ENCODE measurements at places on chromosomes 3 and 15.
A peak's percentile ranks its signal among the peaks of the same experiment; 100 is the strongest.

DNA sequence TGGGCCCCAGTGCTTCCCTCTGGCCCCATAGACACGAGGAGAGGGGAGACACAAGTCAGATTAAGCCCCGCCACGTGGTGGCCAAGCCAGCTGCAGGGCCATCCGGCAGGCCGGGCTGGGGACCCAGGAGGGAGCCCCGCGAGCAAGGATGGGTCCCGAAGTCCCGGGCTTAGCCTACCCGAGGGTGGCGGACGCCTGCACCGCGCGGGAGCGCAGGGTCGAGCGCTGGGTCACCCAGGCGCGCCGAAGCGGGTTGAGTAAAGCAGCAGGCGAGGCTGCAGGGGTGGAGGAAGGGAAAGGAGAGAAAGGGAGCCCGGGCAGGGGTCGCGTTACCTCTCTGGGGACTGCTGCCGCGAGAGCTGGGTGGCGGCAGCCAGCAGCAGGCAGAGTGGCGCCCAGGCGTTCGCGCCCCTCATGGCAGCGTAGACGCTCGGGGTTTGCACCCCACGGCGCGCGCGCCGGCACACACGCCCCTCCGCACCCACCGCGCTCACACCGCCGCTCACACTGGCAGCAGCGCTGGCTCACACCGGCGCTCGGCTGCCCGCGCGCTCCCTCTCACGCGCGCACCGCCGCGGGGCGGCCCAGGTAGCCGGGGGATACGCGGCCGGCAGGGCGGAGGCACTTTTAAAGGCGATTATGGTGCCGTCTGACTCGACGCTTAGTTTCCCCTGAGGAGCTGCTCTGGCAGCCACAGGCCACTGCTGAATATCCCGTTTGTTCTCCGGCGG, at the start of gene PCOLCE2:
Gene PCOLCE2 (minus strand): TSS at position 603 of the 731 bp plus-strand sequence. CDS start 187 bp downstream, at position 416.
- peak; percentile 63 for DNase-seq

DNA sequence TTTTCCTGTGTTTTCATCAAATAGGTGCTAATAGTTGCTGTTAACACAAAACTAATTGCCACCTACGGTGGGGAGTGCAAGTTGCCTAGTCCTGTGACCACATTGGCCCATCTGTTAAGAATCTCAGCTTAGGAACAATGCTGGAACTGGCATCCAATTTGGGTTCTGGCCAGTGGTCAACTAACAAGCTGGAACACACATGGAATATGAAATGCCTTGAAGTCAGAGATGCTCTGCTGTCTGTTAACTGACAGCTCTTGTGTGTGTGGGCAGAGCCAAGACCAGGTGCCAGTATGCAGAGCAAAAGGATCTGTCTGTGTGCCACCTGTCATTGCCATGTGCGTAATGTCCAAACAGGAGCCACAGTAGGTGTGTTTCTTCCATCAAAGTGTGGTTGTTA, 460.8 kb downstream of the ROBO2 start:
- no peak for DNase-seq

DNA sequence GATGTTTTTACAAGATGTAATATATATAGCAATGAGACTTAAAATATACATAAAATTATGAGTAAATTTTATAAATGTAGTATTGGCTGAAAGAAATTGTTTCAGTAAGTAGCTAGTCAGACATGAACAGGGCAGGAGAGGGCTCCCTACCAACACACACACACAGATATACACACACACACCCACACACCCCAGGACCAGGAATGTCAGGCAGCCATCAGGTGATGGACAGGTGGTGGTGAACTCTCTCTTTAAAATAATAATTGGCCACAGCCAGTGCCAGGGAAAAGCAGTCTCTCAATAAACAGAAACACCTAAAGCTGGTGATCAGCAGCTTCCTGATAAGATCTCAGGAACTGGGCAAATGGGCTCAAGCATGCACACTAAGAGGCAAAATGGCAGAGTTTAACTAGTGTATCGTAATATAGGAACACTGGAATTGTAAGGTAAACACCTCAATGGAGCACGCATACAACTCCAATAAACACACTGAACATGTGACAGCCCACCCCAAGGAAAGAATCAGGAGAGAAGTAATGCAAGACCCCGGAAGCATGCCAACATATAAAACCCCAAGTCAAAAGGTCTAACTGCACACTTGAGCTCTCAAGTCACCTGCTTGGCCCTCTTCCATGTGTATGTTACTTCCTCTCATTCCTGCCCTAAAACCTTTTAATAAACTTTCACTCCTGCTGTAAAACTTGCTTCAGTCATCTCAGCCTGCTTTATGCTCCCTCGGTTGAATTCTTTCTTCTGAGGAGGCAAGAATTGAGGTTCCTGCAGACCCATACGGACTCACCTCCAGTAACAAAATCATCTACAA, 1034.1 kb upstream of the SEMA6D start:
- no peak for DNase-seq

DNA sequence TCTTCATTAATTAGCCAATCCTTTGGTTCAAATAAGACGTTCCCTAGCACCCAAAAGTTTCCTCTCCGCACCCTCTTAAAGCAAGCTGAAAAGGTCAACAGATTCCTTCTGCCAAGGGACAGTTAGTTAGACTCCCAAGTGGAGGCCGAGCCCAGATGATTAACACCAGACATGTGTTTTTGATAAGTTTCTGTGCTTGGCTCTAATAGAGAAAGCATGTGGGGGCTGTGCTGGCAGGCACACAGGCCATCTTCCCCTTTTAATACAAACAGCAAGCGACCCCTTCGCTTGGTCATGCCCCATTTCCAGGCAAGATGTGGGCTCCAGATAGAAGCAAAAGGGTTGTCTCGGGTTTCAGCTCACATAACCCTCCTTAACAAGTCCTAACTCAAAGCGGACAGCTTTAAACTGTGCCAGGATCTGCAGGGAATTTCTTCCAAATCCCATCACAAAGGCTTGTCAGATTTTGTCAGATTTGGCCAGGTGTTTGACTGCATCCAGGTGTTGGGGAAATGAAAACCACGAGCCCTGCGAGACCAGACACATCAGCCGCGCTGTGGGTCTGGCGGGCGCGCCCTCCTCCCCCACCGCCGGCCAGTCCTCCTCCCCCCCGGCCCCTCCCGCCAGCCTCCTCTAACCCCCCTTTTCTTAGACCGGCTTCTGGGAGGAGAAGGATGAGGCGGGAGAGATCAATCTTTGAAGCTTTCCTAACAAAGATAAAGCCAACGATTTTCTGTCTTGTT, 3.3 kb downstream of the HES1 start:
- DNase-seq = peak; percentile 79

- no peak for DNase-seq
Observed at GRCh38 chr3:69330891-69331400, 54.9 kb downstream of the FRMD4B start.

DNA sequence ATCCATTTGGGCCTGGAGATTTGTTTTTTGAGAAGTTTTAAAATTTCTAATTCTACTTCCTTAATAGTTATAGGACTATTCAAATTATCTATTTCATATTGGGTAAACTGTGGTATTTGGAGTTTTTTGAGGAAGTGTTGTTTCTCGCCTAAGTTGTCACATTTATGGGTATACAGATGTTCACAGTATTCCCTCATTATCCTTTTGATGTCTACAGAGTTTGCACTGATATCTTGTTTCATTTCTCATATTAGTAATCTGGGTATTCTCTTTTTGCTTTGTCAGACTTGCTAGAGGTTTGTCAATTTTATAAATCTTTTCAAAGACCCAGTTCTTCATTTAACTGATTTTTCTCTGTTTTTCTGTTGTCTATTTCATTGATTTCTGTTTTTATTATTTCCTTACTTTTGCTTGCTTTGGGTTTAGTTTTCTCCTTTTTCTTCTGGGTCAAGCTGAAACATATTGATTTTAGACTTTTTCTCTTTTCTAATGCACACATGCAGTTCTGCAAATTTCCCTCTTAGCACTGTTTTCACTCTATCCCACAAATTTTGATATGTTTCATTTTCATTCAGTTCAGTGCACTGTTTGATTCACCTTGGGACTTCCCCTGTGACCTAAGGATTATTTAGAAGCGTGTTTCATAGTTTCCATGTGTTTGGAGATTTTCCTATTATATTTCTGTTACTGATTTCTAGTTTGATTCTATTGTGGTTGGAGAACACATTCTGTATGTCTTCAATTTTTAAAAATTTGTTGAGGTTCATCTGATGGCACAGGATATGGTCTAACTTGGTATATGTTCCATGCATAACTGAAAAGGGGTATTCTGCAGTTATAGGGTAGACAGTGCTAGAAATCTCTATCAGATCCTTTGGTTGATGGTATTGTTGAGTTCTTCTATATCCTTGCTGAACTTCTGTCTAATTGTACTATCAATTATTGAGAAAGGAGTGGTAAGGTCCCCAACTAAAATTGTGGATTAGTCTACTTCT, 79.6 kb downstream of the SUMF1 start:
- no peak for DNase-seq

GRCh38 chr3:179272385-179272784, 21.5 kb upstream of the KCNMB3 start:
- no peak for DNase-seq

DNA sequence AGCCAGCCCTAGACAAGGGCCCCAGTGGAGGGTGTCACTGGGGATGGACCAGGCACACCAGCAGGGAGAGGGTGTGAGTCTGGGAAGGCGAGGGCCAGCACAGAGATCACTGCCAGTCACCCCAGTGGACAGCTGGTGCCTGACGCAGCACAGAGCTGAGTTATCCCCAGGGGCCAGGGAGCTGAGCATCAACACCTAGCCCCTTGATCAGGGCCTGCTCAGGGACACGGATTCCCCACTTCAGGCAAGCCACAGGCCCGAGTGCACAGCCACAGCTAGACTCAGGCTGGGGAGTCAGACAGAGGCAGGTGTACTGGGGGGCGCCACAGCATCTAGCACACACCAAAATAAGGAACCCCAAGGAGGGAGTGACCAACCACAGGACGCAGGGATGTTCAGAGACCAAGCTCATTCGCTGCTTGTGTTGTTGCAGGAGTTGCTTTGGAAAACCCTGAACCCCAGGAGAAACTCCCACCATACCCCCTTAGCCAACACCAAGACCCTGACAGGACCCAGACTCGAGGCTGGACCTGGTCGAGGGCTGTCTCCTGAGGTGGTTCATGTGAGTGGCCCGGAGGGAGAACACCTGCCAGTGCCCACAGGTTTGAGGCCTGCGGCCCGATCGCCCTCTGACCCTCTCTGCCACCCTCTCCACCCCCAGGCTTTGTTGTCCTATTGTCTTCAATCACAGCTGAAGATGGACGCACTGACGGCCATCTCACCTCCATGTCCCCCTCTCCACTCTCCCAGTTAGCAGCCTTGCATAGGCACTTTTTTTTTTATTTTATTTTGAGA, 146.8 kb downstream of the TPRA1 start:
- no peak for DNase-seq

DNA sequence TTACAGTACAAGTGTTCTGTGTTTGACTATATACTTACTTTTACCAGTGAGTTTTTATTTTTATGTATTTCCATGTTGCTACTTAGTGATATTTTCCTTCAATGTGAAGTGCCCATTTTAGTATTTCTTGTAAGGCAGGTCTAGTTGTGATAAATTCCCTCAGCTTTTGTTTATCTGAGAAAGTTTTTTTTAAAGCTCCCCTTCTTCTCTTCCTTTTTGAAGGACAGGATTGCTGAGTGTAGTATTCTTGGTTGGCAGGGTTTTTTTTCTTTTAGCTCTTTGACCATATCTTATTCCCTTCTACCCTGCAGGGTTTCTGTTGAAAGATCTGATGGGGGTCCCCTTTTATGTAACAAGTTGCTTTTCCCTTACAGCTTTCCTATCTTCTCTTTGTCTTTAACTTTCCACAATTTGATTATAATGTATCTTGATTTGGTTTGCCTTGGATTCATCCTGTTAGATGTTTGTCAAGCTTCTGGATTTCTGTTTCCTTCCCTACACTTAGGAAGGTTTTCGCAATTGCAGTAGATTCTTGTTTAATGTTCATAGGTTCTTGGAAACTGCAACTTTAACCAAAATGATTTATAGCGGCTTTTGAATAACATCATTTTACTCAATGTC, 7.9 kb downstream of the PLAAT1 start:
- no peak for DNase-seq

DNA sequence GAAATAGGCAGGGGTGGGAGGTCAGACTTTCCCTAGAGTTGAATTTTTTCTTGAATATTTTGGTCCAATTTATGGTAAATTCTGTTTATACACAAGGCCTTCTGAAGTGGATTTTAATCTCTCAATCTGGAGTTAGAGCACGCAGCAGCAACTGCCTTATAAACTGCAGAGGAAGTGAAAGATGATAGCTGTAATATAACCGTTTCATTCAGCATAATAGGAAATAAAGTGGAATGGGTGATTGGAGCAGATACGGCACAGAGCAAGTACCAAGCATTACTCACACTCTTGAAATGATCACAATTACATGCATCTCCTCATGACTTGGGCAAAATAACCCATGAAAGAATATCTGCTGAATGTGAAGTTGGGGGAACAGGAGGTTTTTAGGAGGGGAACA, 106.8 kb downstream of the ARRDC4 start:
- DNase-seq = no peak

GRCh38 chr3:196159952-196160804, 51.0 kb downstream of the ZDHHC19 start:
- no peak for DNase-seq

GRCh38 chr3:15199493-15200105, 6.4 kb upstream of the CAPN7 start:
- DNase-seq = no peak

DNA sequence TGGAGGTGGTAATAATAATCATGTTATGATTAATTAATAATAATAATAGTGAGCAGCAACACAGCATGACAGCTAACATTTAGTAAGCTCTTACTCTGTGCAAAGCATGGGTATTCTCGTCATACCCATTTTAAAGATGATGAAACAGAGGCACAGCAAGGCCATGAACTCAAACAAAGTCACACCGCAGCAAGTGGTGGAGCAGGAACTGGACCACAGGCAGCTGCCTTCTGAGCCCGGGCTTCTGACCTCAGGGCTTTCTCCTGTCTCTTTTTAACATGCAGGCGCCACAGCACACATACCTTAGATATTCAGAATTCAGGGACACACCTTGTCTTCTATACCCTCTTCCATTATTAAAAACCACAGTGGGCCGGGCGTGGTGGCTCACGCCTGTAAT, 50.7 kb upstream of the SPATA12 start:
- no peak for DNase-seq

DNA sequence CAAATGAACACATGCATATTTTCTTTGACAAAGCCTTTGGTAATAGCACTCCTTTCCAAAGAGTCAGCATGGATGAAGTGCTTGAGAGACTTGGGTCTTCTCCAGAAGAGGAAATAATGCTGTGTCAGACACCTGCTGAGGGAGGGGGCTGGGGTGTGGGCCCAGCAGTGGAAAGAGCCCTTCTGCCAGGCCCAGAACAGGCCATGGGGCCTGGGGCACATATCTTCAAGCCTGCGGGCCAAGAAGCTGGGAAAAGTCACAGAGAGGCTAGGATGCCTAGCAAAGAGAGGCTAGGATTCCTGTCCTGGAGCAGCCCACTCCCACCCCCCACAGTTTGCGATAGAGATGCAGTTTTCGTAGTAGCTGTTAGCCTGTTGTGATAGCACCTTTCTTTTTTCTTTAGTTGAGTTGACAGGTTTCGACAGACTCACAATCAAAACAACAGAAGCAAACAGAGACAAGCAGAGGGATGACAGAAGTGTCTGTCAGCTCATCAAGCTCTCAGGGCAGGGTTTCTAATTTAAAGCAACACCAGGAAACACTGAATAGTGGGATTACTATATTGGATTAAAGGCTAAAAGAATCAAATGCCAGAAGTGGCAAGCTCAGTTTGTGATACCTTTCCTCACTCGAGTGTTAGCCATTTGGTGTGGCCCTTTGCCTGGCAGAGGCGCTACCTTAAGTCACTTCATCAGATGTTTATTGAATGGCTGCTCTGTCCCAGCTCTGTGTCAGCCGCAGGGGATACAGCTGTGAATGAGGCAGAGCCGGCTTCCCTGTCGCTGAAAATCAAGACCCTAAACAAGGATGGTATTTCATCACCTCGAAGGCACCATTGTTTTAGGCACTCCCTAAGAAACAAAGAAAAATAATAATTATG, 19.0 kb downstream of the CMTM7 start:
- no peak for DNase-seq

Measured in right hindlimb (tissue), 1 donor.